ENCODE measurements at places on chromosomes 13 and 19.

- DNase-seq: no peak
These were observed 23.3 kb downstream of the SERP2 start for GRCh38 chr13:44396701-44397580.

DNA sequence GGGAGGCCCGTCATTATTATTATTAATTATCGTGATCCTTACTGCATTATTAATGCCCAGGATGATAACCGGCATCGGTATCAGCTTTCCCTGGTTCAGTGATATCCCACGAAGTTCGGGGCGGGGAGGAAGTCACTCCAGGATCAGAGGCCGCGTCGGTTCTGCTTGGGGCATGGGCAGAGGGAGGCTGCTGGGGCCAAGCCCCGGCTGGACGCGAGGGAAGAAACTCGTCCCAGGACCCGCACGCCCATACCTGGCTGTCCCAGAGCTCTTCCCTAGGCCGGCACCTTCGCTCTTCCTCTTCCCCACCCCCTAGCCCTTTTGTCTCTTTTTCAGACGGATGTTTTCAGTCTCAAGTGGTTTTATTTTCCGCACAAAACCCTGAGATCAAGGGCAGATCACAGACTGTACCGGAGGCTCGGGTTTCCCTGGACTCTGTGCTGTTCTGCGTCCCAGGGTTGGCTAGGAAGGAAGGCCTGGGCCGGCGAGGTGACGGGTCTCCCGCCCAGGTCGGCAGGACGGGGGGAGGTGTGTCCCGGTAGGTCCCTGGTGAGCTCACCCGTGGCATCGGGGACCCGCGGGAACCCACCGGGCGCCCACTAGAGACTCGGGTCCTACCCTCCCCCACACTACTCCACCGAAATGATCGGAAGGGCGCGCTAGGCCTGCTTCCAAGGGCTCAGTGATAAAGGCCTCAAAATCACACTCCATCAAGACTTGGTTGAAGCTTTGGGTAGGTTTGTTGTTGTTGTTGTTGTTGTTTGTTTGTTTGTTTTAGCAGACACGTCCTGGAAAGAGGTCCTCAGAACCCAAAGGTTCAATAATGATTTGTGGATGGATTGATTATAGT is 7.9 kb downstream of the ZIC2 start:
- DNase-seq: no peak

DNA sequence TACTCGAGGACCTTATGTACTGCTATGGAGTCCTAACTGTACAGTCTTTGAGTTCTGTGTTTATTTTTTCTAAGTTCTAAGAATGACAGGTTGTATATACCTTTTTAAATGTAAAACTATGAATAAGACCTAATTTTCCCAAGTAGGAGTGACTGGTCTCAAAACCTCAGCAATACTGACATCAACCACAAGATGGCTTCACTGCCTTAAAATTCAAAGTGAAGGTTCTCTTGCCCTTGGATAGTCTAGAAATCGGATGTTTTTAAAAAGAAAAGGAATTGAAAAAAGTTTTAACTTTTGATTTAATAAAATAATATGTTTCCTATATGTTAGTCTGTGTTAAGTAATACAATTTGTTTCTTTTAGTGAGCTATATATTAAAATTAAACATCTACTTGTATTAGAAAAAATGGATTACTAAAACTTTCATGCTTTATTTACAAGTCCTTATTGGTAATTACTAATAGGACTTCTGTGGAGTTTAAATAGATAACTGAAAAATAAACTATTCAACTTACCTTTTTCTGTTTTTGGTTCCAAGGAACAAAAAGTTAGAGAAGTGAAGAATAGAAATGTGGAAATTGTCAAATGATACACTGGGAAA is 52.0 kb downstream of the TDRD3 start:
- DNase-seq: no peak

- DNase-seq: no peak
These were observed 39.0 kb downstream of the WASF3 start for GRCh38 chr13:26596458-26596857.

- DNase-seq: no peak
These were observed 19.3 kb downstream of the HCN2 start for GRCh38 chr19:609004-609346.

GRCh38 chr19:4722671-4723594 is 709 bp downstream of the DPP9 start:
- DNase-seq: no peak

DNA sequence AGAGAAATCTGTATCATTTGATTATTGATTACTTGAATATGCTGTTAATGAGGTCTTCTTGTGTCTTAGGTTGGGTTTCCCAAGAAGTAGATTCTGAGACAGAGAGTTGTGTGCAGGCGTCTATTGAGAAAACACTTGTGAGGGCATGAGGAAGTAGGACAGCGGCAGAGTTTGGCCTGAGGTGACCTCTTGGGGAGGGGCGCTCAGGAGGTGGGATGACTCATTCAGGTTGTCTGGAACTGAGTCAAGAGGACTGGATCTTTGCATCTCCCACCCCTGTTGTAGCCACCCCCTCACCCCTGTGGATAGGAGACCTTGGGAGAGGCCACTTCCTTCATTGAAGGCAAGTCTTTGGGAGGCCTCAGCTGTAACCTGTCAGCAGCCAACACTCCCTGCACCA is 35.2 kb upstream of the WDFY2 start:
- DNase-seq: peak; percentile 51

GRCh38 chr13:25062479-25062878 is 33.5 kb upstream of the PABPC3 start:
- DNase-seq: no peak

GRCh38 chr13:59603646-59604045 is 560.1 kb downstream of the DIAPH3 start:
- DNase-seq: no peak

DNA sequence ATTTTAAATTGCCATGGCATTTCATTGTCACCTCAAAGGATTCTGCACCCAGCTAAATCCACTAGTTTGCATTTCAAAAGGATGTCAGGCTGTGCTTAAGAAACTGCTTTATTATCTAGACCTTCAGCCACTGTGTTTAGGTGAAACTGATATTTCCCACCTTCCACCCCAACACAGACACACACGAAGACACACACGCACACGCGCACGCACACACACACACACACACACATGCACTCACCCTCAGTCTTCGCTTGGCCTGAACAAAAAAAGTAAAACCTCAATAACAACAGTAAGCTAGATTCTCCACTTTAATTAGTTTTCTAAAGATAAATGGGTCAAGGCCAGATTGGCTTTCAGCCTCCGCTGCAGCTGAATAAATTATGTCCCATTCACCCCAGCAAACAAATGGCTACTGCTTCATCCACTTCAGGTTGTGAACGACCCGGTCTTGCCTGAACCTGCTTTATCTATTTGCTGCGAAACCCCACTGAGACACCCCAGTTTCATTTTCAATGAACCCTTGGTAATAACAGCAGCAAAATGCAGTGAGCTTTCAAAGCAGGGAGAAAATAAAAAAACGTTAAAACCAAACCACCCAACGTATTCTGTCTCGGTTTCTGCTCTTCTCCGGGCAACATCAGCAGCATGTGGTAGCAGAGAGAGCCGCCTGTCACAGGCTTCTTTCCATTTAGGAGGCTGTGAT is 166.8 kb downstream of the DCT start:
- DNase-seq: no peak

DNA sequence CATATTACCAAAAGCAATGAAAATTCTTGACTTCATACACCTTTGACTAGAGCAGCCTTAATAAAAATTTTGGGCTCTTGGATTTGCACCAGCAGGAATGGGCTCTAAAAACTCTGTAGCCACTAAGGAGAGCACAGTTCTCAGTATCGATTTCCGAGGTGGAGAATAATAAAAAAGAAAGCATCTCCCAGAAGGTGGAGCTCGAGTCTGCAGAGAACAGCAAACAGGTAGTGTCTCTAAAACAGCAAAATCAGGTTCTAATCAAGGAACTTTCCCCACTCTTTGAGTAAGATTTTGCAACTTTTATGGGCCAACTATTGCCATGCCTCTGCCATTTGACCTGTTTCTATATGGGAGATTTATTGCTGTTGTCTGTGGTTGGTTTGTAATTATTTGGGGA is 258.7 kb upstream of the GPC6 start:
- DNase-seq: no peak

- no peak for DNase-seq
These were observed 500 bp downstream of the SMIM24 start for GRCh38 chr19:3479834-3480215.

DNA sequence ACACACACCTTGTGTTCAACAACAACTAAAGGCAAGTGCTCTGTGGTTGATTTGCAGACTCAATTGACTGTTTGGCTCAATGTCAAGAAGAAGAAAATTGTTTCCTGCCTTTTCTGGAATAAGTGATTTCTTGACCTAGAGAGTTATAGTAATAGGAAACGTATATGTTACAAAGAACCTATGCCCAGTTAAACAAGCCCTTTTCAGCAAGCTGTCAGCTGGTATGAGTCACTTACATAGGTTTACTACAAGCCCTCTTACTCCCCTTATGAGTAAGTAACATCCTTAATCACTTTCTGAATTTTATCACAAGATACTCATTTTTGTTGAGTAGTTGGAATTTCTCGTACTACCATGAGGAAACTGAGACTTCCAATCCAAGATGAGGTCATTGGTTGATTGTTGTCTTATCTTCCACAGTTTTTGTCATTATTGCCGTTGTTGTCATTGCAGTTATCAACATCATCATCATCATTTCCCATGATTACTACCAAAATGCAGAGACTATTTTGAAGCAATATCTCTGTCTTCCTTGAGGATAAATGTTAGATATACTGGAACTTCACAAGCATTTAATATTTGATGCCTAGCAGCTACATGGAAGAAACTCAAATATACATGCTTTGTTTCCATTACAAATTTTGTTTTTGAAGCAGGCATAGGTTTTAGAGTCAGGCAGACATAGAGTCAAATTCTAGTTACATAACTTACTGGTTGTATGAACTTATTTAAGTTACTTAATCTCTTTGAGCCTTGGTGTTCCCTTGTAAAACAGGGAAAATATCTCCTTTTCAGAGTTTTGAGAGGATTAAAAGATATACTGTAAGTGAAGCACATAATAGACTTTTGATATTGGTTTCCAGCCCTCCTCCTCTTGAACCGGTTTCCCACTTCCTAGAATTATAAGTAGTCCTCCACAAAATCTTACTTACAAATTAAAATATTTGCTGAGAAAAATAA is 106.0 kb downstream of the RAP2A start:
- DNase-seq: no peak

DNA sequence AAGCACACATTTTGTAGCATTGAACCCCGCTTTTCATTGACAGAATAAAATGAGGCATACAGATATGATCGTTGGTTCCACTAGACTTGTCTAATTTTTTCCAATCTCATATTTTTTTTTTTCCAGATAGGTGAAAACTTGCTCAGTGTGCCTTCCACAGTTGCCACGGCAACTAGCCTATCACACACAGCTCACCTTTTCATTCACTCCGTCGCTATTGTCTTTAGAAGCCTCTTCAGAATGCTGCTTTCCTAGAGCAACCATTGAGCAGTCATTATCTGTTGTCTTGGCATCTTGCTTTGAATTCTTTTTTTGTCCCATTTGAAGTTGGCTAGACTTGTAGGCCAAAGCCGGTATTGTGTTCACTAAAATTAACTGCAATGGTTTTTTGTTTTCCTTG is 37.7 kb upstream of the ESD start:
- no peak for DNase-seq
